Activated CD4-positive, alpha-beta T cell treated with anti-CD3 and anti-CD28 coated beads, Interleukin-2, amount 50 U/mL, for 48 hours (primary cell): ENCODE measurements at places on chromosomes 16 and 17.

DNA sequence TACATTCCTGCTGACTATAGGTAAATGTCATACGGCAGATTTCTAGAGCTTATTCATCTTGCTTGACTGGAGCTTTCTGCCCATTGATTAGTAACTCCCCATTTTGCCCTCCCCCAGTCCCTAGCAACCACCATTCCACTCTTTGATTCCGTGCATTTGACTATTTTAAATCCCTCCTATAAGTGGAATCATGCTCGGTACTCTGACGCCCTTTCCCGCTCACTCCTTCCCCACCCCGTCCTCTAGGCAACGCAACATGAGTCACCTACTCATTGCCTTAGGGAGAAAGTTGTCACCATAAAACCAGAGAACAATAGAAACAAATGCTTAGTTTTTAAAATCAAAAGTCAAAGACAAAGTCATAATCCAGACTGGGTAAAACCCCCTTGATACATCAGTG is 45.5 kb upstream of the RBBP6 start:
- DNase-seq: no peak

GRCh38 chr17:27559506-27560481 is 71.2 kb upstream of the LGALS9 start:
- no peak for DNase-seq

- no peak for DNase-seq
Observed at GRCh38 chr17:76371656-76372628, 12.5 kb upstream of the SPHK1 start.

- DNase-seq: peak; percentile 65
Observed at GRCh38 chr17:2400474-2400866, 390 bp downstream of the MNT start.

- no peak for DNase-seq
Observed at GRCh38 chr16:79265196-79265595, 335.3 kb downstream of the MAF start.

DNA sequence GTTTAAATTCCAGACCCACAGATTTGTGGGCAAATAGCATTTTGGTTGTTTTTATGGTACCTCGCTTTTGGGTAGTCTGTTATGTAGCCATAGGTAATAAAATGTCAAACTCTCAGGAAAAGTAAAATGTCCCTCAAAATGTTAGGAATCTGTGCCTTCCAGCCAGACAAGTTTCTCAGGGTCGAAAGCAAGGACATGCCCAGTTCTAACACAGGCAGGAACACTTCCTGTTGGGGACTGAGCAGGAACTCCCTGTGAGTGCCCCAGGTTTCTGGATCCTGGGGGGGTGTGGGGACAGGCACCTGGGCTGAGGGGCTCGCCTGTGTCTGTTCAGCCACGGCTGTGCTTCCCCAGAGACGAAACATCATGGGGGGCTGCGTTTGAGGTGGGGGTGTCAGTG is 62.3 kb downstream of the GNA13 start:
- no peak for DNase-seq

DNA sequence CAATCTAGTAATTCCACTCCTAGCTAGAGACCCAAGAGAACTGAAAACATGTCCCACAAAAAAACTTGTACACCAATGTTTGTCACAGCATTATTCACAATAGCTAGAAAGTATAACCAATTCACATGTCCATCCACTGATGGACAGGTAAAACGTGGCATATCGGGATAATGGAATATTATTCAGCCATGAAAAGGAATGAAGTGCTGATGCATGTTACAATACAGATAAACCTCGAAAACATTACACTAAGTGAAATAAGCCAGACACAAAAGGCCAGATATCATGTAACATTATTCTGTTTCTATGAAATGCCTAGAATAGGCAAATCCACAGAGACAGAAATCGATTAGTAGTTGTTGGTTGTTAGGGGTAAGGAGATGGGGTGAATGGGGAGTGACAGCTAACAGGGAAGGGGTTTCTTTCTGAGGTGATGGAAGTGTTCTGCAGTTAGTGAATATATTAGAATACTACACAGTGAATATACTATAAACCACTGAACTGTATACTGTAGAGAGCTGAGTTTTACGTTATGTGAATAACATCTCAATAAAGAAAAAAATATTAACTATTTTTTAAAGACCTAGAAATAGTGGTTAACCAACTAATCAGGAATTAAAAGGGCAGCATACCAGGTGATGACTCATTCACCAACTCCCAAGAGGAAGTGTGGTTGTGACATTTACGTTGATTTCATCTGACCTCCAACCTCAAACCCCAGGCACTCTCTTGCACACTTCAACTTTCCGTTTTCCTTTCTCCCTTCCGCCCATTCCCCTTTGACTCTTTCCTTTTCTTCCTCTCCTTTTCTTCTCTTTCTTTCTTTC is 48.6 kb downstream of the GAS7 start:
- no peak for DNase-seq

- DNase-seq: no peak
Observed at GRCh38 chr17:80180192-80180591, 10.4 kb downstream of the CARD14 start.
